NCI-H2171 (cell line): ENCODE measurements at places on chromosomes 6 and 20.
A peak's percentile ranks its signal among the peaks of the same experiment; 100 is the strongest.

GRCh38 chr6:28335040-28335563 is 846 bp downstream of the ZSCAN31 start:
- no peak for DNase-seq

DNA sequence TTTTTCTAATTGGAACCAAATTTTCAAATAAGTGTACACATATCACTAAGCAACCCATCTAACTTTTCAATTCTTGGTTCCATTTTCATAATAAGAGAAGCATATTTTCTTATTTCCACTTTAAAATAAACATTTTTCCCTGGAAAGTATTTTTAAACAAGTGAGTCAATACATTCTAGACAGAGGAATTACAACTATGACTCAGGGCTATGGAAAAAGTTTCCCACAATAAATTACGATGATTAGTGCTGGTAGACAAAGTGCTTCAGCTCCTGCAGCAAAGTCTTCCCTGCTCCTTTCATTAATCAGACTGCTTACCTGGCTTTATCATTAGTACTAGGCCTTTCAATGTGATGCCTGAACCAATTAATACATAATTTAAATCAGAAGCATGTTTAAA is 322.5 kb downstream of the HACE1 start:
- DNase-seq, result no peak

DNA sequence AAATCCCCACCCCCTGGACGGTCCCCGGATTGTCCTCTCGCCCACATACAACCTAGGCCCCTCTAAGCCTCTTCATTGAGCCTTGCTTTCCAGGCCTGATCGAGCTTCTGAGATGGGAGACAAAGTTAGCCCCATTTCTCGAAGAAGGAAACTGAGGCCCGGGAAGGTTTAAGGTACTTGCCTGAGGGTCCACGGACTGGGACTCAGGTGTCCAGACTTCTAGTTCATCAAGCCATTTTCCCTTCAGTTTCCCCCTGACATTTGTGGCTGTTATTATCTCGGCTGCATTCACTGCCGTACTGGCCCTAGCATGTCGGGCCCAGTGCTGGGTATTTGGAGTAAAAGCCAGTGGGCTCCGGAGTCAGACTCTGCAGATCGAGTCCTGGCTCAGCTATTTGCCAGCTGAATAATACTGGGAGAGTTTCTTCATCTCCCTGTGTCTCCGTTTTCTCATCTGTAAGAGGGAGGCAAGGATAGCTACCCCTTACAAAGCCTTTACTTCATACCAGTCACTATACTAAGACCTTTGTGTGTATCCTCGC is 633 bp downstream of the RPRD1B start:
- DNase-seq, result no peak

DNA sequence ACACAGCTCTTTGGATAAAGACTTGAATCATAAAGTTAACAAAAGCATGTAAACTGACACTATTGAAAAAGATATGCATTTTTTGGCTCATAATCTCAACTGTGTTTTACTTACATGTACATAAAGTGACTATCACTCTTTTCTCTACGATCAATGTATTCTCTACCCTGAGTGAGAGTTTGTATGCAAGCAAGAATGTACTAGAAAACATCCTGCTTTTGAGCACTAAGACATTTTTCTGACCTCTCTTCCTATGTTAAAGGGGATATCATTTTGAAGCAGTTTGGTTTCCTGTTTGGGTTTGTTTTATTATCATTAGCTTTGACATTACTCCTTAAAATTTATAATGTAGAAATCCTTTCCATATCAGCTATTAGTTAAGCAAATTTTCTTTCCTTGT is 910.8 kb downstream of the C6orf118 start:
- DNase-seq, result no peak

GRCh38 chr20:62696989-62697388 is 11.6 kb upstream of the NTSR1 start:
- no peak for DNase-seq

- DNase-seq, result no peak
Measured at GRCh38 chr6:37206622-37207021, 36.7 kb downstream of the PIM1 start.

- DNase-seq, result peak; percentile 22
Measured at GRCh38 chr20:26135325-26136110, 438.9 kb upstream of the ZNF337 start.

DNA sequence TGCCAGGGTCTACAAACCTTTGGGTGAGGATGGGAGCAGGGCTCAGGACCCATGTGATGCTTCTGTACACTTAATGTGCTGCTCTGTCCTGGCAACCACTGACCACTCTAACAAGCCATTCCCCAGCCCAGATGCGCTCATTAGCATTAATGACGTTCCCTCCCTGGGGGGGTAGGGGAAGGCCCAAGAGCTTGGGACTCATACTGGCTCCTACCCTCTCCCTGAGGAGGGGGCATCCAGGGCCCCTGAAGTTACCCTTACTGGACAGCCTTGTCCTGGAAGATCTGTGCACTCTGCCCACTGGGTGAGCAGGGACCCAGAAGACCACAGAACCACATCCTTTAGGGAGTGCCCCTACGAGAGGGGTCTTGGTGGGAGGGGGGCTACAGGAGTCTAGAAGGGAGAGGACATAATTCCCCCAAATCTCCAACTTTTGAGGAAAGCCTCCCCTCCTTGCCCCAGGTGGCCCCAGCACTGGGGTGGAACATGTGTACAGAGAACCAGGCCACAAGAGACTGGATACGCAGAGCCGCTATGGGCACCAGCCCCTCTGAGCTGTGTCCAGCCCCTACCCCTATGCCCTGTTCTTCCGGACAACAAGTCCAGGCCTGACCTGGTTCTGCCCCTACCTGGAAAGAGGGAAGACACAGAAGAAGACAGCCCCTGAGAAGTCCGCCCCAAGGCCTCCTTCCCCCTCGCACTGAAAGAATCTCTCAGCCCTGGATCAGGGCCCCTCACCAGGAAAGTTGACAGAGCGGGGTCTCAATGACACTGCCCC is 1.4 kb downstream of the TEAD3 start:
- DNase-seq, result no peak

DNA sequence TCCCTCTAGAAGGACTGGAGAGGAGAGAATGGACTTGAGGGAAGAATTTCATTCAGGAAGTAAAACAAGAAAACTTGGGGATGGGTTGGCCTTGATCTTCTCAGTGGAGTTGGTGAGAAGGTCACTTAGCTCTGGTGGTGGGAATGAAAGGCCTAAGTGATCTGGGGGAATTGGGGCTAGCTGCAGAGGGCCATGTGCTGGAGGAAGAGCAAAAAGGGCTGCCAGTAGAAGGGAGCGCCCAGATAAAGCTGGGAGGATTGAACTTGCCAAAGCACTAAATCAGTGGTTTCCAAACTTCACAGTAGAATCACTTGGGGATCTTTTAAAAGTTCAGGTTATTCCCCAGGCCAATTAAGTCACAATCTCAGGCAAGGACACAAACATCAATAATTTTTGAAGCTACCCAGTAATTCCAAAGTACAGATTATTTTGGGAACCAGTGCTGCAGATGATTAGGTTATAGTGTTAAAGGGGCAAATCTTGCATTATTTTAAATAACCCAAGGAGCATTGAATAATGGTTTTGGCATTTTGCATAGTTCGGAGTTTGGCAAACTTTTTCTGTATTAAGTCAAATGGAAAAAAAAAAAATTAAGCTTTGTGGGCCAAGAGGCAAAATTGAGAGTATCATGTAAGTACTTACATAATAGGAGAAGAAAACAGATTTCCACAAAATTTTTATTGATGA is 36.5 kb upstream of the RFPL4B start:
- DNase-seq, result no peak

- DNase-seq, result no peak
Measured at GRCh38 chr6:123716506-123716905, 79.8 kb upstream of the TRDN start.

DNA sequence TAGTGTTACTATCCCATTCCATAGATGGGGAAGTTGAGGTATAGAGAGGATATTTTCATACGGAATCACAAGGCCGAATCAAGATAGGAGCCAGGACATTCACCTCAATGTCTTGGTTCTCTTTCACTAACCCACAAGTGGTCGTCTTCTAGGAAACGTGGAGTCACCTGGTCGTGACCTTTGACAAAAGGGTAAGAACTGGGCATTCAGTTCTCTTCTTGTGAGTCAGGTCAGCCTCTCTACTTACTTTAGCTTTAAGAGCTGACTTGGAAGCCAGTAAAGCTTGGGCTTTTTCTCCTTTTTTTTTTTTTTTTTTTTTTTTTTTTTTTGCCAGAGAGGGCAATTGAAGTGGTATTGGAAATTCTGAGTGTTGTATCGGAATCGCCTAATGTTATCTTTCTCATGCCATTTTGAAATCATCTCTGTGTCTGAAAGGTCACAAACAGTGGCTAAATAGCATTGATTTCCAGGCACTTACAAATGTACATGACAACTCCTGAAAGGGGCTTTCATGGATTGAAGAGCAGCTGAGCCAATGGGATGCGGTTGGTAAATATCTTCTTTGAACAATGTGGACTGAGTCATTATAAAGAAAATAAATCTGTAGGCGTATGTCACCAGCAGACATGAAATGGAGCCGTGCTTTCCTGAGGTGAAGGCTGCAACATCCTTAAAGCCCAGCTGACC is 356.9 kb downstream of the KIF16B start:
- no peak for DNase-seq
